Adipose tissue (tissue), 3 donors: ENCODE measurements at places on chromosomes 3 and 15. TPM values are rescaled to one million over a fixed set of nuclear protein-coding genes. Genes with fewer than 3 reads are reported as not detected.

Gene SLC9C1
- polyA plus RNA-seq: not detected

Gene ATP13A5
- 0.05 TPM for polyA plus RNA-seq

Gene PRR20G
- polyA plus RNA-seq: not detected

Gene CPLX3
- not detected for polyA plus RNA-seq
